ENCODE measurements at places on chromosomes 6 and 20.

DNA sequence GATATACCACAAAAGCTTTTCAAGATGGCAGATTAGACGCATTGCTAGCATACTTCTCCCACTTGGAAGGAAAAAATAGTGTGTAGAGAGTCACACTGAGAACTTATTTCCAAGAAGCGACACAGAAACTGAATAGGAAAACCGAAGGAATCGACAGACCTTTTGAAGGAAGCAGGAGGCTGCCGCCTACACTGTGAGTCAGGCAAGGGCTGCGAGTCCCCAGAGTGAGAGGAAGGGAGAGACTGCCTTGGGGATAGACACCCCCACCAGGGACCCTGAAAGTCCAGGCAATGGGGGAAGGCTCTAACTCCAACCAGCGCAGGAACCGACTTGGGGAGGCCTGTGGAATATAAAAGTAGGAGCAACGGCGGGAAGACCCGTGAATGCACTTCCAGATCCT, 53.7 kb upstream of the SIRPG start:
- no peak for DNase-seq

DNA sequence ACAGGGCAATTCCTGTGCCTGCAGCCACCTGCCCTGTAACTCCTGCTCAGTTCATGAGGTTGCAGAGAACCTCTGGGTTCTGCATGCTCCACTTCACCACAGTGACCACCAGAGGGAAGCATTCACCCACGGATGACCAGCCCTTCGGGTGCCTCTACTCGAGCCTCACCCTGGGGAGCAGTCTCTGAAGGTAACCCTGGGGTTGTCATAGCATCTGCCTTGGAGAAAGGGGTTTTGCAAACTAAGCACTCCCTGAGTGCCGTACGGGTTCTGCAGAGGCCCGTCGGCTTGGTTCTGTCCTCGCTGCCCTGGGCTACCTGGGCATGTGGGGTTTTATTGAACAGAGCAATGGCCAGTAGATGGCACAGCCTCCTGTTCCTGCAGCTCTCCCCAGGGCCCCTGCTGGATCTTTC, 10.2 kb upstream of the CST5 start:
- DNase-seq: no peak

GRCh38 chr20:10513061-10513460, 78.0 kb downstream of the SLX4IP start:
- no peak for DNase-seq

GRCh38 chr20:18224968-18225568, 63.3 kb upstream of the ZNF133 start:
- DNase-seq: no peak

DNA sequence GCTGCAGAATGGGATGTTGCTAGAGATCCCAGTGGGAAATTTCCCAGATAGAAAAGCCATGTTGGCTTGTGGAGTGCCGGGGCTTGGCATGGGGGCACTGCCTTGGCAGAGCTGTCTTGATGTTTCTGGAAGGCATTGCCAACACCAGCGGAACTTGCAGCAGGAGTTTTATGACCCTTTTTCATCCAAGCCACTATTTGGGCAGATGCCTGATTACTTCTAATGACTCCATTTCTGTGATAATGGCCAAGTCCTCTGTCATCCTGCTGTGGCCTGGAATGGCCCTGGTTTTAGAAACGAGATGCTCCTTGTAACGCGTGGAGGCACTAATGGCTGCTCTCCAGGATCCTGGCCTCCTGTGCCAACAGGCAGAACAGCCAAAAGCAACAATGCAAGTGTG, 229.0 kb downstream of the ZNF217 start:
- DNase-seq: no peak

DNA sequence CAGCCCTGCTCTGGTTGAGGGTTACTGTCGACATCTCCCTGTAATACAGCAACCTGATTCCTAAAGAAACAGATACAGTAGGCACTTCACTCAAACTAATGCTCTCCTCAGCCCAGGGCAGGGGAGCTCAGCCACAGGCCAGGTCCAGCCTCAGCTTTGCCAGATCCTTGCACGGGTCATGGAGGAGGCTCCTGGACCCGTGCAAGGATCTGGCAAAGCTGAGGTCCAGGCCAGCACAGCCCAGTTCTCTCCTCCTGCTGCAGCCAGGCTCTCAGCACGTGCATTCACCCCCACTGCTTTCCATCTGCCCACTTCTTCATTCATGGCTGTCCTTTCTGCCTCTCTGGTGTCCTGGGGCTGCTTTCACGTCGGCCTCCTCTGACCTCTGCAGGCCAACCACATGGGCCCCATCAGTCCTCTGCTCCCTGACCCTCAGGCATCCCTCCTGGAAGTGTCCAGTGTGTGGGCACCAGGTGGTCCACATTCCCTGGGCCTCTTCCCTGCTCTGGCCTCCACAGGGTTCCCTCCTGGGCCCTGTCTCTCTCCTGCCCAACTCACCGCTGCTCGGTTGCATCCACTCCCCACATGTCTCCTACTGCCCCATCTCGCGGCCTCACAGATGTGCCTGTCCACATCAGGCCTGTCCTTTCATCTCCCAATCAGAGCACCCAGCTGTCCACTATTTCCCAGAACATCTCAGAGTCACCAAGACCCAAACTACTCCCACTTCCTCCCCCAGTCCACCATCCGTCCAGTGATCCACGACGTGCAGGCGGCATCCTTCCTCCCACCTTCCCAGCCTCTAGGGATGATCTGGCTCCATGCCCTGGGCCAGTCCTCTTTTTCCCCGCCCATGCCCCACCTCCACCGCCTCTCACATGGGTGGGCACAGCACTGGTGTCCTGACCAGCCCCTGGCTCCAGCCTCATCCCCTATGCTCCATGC, 11.8 kb upstream of the CD93 start:
- DNase-seq: no peak

DNA sequence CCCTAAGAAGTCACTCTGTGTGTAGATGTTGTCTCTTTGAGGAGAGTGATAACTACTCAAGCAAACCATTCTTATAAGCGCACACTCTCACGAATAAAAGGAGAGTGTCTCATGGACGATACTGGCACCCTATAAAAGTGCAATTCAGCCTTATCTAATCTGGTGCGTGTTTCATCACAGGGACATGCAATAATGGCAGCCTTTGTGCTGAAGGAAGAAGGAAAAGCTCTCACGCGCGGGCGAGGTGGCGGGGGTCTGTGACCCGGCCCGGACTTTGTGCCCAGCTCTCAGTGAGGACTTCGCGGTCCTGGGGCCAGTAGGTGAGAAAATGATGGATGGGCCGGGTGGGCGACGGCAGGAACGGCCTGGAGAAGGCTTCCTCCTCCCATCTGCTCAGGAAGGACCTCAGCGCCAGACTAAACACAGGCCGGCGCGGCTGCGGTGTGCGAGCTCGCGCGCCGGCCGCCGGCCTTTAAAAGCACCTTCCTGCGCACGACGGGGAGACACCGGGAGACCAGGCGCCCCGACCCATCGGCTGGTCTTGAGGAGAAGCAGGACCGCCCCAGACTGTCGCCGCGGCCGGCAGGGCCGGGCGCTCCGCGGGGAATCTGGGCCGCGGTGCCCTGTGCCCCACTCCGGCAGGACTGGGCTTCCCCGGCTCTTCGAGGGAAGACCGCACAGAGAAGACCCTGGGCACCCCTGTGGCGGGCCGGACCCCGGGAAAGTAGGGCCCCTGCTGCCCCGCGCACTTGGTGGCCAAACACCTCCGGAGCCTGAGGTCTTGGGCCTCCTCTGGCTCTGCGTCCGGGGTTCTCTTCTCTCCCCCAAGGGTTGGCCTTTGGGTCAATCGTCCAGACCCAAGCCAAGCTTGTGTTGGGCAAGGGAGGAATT, 8.3 kb upstream of the FOXC1 start:
- no peak for DNase-seq

DNA sequence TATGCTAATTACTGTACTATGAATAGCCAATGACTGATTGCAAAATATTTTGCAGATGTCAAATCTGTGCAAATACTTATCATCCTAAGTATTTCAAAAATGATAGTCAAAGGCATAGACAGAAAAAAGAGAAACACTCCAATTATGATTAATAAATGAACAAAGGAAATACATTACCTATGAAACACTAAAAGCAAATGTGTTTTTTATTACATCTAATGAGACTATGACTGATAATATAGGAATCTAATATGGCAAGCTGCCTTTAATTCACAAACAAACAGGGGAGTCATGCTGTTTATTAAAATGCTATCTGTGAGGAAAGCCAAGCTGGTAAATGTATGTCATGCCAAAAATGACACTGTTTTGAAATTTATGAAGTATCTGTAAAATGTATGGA, 713.2 kb upstream of the NRSN1 start:
- DNase-seq: no peak

- DNase-seq: no peak
Measured at GRCh38 chr20:49476016-49476355, 6.5 kb downstream of the KCNB1 start.

DNA sequence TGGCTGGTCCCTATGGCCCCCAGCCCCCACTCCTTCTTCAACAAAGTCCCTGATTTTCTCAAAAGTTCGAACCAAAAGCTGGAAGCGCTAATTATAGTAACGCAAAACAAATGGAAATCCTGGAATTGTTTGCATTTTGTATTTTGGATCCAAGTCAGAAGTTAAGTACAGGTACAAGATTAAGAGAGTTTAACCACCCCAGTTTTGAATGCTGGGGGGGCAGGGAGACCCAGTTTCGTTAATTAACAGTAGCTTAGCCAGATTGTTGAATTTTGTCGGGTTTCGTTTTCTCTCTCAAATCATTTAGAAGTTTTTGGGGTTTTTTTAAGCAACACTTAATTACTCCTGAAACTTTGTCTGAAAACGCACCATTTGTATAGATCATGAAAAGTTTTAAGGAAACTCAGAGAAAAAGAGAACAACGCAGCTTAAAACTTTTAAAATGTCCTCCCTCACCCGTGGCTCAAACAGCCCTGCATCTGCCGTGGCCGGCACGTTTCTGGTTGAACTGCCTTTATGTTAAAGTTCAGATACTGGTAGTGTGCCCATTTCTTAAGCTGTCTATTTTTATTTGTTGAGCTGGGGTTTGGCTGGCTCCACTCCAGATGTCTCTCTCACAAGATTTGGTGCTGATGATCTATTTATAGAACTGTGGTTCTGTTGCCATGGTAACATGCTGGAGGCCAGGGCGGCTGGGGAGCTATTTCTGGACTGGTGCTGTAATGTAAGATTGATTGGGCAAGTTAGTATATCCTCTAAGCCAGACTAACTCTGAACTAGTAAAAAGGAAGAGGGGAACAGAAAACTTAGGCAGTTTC, 55.0 kb downstream of the GNAS start:
- DNase-seq: peak; percentile 74

GRCh38 chr20:4740774-4741431, 19.2 kb downstream of the PRND start:
- DNase-seq: no peak

GRCh38 chr6:35142588-35143569, 1.7 kb upstream of the TCP11 start:
- DNase-seq: no peak

- DNase-seq: no peak
Measured at GRCh38 chr20:1566701-1567100, 9.2 kb upstream of the SIRPD start.

- DNase-seq: no peak
Measured at GRCh38 chr6:14431385-14432330, 314.1 kb downstream of the CD83 start.

DNA sequence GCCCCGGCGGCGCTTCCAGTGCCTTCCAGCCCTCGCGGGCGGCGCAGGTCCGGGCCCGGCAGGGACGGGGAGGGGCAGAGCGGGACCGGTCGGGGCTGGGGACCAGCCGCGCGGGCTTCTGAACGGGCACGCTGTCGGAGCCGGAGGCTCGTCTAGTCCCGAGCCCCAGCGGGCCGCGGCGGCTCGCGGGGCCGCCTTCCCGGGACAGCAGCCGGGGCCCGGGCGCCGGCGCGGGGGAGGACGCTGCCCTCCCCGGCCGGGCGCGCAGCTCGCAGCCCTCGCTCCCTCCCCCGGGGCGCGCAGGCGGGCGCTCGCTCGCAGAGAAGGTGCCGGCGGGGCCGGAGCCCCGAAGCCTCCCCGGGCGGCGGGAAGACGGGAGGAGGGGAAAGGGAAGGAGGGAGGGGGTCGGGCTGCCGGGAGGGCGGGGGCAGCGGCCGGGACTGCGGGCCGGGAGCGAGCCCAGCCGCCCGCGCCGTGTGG, 696 bp upstream of the SIRPA start:
- no peak for DNase-seq

DNA sequence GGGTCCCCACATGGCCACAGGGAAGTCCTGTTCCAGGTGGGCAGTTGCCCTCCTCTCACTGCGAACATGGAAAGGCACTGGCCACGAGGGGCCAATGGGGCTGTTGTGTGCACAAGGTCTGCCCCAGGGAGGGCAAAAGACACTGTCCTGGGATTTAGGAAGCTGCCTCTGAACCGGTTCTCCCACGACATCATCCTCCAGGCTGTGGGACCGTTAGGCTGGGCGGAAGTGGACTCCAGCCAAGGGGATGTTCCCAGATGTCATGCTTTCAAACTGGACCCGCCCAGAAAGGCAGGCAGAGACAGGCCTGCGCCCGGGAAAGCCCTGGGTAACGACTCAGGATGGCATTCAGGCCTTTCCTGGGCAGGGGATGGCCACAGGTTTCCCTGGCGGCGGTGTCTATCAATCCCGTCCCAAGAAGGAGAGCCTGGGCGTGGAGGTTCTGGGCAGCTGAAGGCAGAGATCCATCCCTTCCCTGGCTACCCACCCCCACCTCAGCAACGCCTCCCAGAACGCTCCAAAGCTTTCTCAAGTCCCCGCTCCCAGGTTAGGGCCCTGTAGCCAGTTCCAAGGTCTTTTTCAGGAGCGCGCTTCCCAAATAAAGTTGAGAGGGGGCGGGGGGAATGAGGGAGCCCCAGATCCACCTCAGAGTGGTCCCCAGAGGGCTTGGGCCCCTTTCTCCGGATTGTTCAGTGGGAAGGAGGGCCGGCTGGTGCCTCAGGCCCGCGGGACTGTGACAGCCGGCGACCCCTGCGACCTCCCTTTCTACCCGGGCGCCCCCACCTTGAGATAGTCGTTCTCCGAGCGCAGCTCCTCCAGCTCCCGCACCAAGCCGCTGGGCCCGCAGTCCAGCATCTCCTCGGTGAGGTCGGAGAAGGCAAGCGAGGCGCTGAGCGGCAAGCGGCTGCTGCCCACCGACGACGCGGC, 13.8 kb upstream of the TLDC2 start:
- DNase-seq: no peak

- DNase-seq: no peak
Measured at GRCh38 chr6:5566718-5567117, 305.4 kb downstream of the FARS2 start.

DNA sequence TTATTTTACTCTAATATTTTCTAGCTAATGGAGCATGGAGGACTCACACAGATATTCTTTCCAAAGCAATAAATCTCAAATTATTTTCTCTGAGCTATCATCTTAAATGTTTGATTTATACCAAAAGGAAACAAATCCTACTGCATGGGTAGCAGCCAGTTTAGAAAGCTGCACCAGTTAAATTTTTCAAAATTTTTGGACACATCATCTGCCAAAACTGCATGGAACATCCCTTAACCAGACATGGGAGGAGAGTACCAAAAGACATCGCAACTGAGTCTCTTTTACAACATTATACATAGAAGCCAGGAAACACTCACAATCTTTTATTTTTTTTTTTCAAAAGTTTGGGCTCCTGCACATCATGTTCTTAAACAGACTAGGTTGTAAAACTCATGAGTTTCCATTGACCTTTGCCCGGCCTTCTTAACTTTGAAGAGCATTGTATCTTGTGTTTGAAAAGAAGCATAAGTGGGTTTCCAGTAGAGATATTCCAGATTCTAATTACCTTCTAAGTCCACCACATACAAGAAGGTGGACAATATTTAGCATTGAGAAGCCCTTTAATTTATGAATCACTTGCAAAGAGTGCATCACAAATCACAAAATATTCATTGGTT, 87.7 kb upstream of the HMGCLL1 start:
- DNase-seq: no peak

- DNase-seq: no peak
Measured at GRCh38 chr20:60060593-60060992, 102.4 kb downstream of the CDH26 start.
